ENCODE measurements at places on chromosomes 7 and 10. TPM values are rescaled to one million over a fixed set of nuclear protein-coding genes. Genes with fewer than 3 reads are reported as not detected.

DNA sequence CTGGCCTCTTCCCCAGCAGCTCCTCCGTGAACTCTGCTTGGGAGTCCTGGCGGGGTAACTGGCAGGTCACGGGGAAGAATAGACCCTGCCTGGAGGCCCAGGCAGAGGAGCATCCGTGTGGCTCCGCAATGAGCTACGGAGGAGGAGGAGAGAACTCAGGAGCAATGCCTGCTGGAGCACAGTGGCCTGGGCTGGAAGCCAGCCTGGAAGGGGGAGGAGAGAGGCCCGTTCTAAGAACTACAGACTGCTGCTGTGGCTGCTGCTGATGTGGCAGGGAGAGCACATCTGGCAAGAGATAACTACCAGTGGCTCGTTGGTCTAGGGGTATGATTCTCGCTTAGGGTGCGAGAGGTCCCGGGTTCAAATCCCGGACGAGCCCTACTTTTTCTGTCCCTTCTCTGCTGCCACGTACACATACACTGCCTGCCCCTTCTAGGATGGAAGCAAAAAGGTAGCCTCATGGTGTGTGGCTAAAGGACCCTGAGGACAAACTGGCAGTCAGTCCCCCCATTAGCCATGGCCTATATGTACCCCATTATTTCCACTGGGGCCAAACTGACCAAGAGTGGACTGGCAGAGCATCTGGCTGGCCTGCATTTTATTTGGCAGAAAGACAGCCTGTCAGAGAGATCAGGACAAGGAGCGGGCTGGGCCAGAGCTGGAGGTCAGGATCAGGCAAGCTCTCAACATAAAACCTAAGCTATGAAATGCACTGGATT, 7.7 kb upstream of the OPN1SW start:
- no peak for DNase-seq

DNA sequence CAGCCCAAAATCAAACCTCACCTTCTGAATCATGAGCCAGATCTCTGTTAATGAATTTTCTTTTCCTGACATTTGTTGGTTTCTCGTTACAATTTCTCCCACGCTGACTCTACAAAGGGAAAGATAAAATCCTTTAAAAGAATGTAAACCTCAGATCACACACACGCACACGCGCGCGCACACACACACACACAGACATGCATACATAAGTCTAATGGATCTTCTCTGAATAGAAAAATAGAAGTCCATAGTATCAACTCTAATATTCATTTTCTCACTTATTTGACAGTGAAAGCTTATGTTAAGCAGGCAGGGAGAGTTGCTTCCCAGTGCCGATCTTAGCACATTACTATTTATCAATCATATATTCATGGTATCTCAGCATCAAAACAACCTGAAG, 1.4 kb downstream of the ETV1 start:
- DNase-seq: no peak

DNA sequence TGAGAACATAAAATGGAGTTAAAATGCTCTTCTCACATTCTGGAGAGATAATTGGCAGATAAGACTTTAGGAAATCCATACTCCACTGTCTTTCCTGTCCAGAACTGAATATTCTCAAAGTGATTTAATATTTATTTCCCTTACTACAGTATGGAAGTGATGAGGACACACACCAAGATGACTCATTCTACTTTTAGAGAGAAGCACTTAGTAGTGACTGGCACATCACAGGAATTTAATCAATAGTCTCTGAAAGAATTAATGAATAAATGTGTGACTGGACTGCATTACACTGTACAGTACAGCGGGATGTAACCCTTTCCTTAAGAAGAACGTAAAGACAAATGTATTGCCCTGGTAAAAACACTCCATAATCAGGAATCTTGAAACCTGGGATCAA, 116.7 kb downstream of the SEMA3E start:
- DNase-seq: no peak

The PPP3CB gene
- total RNA-seq: 180 TPM

GRCh38 chr7:137287651-137288258, 55.8 kb downstream of the PTN start:
- no peak for DNase-seq

GRCh38 chr10:3452173-3452626, 279.6 kb upstream of the PITRM1 start:
- peak; percentile 50 for DNase-seq

The MET gene
- 15.3 TPM for total RNA-seq

DNA sequence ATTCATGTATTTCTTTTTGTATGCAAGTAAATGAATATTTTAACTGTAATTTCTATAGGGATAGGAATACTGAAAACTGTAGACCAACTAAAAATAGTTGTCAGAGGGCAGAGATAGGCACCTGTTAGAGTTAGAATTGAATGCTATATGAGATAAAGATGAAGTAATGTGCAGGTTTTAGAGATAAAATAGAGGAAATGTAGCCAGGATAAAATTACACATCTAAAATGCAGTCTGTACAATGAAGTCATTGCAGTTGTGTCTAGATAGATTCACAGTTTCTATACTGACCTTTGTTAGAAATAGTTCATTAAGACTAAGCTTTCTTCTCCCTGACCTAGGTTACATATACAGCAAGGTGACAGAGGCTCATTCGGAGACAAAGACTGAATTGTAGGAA, 46.2 kb downstream of the SMNDC1 start:
- DNase-seq: no peak
